ENCODE measurements at places on chromosomes 7 and 10. TPM values are rescaled to one million over a fixed set of nuclear protein-coding genes. Genes with fewer than 3 reads are reported as not detected.

DNA sequence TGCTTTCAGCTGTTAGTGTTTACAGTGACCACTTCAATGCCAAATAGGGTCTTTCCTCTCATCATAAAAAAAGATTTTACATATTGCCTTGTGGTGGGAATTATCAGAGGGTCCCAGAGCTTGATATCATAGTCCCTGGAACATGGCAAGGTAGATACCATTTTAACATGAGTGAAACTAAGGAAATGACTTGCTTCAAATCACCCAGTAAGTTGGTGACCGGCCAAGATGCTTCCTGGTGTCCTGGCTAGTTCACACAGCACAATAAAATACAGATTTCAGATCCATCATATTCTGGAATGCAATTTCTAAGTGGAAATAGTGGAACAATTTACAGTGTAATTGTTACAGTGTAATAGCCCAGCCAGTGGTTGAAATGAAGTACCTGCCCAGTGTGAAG, 36.6 kb downstream of the CNNM1 start:
- DNase-seq, result no peak

The CDNF gene
- 1.2 TPM for total RNA-seq

The MYPN gene
- not detected for total RNA-seq

- DNase-seq, result no peak
These were observed 50.0 kb upstream of the INSIG1 start for GRCh38 chr7:155247479-155248365.

The DTX2 gene
- total RNA-seq, result 26.9 TPM

- no peak for DNase-seq
These were observed 116.2 kb downstream of the CAMK1D start for GRCh38 chr10:12465385-12466136.

DNA sequence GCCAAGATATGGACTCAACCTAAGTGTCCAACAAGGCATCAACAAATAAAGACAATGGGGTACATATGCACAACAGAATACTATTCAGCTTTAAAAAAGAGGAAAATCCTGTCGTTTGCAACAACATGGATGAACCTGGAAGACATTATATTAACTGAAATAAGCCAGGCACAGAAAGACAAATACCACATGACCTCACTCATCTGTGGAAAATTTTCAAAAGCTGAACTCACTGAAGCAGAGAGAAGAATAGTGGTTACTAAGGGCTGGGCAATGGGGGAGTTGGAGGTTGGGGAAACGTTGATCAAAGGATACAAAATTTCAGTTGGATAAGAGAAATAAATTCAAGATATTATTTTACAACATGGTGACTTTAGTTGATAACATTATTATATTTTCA, 221.4 kb upstream of the PITRM1 start:
- DNase-seq, result no peak

The HOXA11 gene
- total RNA-seq, result 8.6 TPM

The SUN3 gene
- total RNA-seq, result not detected

The CLEC2L gene
- 3.1 TPM for total RNA-seq

DNA sequence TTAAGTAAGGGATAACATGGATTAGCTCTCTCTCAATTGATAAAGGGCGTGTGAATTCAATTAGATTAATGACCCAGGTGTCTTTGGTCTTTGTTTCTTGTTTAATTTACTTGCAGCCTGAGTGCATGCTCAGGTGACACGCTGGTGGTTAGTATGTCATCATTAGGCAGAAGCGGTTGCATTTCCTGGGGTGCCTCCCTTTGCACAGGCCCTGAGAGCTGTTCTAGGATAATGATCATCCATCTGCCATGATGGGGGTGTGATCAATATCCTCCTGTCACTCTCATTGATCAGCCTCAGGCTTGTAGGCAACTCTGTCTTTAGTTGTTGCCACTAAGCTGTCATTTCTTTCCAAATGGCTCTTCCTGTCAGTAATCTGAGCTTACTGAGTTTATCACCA, 99.6 kb upstream of the NPS start:
- DNase-seq, result no peak

The LFNG gene
- total RNA-seq, result 21.6 TPM

The CELF2 gene
- 123 TPM for total RNA-seq

The MYL7 gene
- not detected for total RNA-seq

The CCDC172 gene
- not detected for total RNA-seq

The STEAP4 gene
- 74.5 TPM for total RNA-seq

- no peak for DNase-seq
These were observed 273.9 kb downstream of the PAXIP1 start for GRCh38 chr7:154729056-154729455.

The SDK1 gene
- 16.2 TPM for total RNA-seq
